ENCODE measurements at places on chromosomes 7 and 10.
A peak's percentile ranks its signal among the peaks of the same experiment; 100 is the strongest.

- DNase-seq: no peak
Observed at GRCh38 chr10:119595134-119595675, 1.6 kb downstream of the TIAL1 start.

GRCh38 chr7:18239212-18239611, 211.6 kb upstream of the PRPS1L1 start:
- no peak for DNase-seq

- no peak for DNase-seq
Observed at GRCh38 chr10:127044186-127044585, 139.0 kb downstream of the DOCK1 start.

- peak; percentile 89 for DNase-seq
Observed at GRCh38 chr7:83677180-83677866, 28.4 kb upstream of the SEMA3E start.

- DNase-seq: no peak
Observed at GRCh38 chr7:30556840-30557239, 37.8 kb upstream of the GARS1 start.

DNA sequence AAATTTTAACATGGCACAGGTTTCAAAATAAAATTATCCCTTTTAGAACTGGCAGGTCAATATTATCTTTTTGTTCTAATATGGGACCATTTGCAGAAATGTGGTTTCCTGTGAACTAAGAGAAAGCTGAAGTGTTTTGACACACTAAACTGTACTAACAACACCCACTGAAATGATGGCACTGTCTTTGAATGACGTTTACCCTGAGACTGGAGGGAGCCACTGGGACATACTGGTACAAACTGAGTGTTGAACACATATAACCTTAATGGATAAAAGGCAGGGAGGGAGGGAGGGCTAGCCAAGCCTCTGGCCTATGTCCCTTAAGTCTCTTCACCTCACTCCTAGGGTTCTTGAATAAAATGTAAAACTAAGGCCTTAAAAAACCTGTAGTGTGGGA, 95.9 kb downstream of the PDE1C start:
- DNase-seq: no peak

DNA sequence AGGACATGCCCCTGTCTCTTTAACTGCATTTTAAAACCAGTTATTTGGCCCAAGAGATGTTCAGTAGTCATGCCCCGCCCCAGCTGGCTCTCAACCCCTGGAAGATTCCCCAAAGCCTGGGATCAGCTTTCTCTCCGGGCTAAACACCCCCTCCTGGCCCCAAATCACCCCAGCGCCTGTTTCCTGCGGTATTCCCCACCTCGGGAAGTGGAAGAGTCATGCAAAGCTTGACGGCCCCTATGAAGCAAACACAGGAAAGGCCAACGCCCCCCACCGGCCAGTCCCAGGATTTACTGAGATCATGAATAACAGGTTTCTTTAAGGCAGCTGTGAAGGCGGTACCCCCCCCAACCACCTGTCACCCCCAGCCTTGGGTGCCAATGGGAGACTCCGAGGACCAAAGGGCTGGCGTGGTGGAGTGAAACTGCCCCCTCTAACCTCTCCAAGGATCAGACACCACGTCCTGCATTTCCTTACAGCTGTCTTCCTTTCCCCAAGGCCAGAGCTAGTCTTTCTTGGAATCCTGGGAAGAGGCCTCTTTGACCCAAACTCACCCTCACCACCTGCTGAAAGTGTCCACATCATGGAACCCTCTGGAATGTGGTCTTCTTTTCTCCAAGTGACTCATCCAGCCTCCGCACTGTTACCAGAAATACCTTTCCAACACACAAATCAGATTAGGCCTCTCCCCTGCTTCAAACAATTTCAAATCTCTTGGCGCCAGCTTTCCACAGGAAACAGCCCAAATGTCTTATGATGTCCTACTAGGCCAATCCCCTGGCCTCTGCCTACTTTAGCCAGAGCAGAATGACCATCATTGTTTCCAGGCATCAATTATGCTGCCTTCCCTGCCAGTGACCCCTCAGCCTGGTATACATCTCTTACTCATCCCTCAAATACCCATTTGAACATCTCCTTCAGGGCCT, 301.5 kb downstream of the ZEB1 start:
- DNase-seq: peak; percentile 53

DNA sequence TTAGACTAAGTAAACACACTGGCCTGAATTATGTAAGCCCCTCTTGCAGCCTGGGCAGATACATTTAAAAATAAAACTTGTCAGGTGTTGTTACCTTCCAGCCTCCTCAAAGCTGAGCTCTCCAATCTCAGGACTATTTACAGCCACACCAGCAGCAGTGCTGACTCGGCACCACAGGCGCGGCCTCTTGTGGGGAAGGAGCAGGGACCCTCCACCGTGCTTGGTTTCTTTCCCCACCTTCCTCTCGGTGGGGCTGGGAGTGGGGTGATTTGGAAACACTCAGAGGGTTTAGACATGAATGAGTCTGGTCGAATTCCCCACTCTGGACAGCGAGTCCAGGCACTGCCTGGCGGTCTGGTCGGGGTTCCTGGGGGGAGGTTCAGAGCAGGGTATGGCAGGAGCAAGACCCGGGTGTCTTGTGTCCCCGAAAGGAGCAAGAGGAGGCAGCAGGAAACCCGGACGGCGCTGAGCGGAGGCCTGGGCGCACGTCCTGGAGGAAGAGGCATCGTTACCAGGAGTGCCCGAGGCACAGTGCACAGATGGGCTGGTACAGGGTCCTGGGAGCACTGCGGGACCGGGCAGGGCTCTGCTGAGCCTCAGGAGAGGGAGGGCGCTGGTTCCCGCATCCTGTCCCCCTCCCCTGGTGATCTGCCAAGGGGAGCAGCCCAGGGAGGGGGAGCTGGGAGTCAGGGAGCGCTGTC, 29.2 kb upstream of the CFAP46 start:
- DNase-seq: no peak

DNA sequence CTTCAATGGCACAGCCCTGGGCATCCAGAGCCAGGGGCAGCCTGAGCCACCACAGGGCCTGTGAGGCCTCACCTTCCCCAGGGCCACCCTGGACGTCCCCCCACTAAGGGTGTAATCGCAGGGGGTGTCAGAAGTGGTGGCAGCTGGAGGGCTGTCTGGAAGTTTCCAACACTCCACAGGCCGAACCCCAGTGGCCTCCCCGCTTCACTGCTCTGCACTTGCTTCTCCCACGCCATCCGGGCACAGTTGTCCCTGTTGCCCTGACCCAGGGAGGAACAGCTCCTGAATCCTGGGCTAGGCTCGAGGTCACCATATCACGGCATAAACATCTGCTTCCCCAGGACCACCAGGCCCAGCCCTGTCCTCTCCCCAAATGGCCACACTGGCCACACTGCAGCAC, 276.6 kb downstream of the MAD1L1 start:
- no peak for DNase-seq

DNA sequence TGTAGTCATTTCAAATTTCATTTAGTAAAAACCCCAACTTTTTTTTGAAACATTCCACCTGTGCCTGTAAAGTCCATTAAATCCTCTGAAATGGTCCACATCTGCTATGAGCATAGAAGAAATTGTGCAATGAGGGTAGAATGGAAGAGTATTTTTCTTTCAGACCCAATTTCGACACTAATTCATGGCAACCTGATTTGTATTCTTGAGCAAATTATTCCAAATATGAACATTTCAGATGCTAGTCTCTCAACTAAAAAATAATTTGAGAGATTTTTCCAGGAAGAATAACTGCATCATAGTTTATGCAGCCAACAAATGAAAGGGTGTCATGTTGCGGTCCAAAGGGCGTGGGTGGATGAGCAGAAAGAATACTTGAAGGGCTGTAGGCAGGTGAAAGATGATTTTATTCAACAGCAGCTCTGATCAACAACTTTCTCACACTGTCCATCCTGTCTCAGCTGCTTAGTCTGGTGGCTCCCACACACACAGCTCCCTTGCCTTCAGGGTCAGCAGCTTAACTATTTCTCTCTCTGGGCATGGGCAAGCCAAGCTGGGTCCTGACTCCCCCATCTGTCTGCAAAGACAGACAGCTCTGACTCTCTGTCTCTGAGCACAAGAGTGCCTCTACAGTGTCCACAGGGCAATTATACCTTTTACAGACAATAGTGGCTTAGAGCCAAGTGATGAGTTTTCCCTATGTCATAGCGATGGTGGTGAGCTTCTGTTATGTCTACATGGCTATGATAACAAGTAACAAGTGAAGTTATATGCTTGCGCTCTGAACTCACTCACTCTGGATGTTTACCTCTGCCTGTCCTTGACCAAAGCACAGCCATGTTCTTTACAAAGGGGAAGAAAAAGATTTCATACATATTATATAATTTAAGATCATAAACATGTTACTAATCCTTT, 11.5 kb downstream of the STEAP2 start:
- DNase-seq: no peak

GRCh38 chr10:27088119-27089044, 11.9 kb downstream of the ANKRD26 start:
- DNase-seq: no peak

DNA sequence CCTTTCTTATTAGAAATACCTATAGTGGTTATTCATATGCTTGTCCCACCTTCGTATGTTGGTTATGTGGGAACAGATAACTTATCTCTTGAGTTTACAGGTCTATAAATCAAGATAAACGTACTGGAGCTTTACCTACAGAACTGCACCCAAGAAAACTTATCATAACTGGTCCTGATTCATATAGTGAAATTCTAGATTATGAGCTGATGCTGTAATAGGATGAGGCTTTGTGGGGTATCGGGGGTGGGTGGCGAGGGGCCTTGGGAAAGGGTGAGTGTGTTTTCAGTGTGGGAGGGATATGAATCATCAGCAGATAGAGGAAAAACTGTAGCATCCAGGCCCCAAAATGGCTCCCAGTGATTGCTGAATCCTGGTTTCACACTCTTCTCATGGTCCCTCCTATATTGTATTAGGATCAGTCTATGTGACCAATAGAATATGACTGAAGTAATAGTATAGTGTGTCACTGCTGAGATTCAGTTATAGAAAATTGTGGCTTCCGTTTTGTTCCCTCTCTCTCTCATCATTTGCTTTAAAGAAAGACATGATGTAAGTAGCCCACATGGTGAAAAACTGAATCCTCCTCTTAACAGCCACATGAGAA, 706.8 kb upstream of the LRRTM3 start:
- DNase-seq: no peak

- DNase-seq: no peak
Observed at GRCh38 chr7:128903621-128904361, 6.7 kb downstream of the KCP start.

DNA sequence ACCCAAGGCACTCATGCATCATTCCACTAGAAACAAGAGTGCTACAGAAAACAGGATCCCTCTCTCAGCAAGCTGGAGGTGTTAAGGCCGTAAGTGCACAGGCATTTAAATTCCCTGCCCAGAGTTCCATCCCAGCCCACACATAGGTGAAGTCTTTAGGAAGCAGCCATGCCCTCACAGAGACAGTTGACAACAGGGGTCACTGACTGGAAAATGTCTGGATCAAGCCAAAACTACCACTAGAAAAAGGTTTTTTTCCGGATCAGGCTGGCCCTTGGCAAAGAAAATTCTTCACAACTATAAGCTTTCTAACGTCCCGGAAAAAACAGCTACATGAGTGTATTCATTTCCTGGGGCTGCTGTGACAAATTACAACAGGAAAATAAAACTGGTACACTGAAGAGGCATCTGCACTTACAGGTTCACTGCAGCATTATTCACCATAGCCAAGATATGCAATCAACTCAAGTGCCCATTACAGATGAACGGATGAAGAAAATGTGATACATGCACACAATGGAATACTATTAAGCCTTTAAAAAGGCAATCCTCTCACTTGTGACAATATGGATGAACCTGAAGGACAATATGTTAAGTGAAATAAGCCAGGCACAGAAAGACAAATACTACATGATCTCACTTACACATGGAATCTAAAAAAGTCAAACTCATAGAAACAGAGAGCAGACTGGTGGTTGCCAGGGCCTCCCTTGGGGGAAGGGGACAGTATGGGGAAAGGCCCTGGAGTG, 52.5 kb downstream of the SLC25A13 start:
- DNase-seq: no peak

DNA sequence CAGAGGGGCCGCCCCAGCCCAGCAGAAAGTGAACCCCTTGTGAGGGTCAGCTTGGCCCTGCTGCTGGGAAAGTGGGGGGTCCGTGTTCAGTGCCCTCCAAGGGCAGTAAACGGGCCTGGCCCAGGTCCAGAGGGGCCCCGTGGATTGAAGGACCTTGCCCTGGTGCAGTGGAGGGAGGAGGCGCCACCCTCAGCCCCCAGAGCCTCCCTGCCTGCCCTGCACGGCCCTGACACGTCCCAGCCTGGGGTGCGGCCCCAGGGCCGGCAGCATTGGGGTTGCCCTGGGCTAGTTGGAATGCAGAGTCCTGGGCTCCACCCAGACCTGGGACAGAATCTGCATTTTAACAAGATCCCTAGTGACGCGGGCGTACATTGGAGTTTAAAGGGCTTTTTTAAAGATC, 42.8 kb upstream of the FOXL3 start:
- no peak for DNase-seq

DNA sequence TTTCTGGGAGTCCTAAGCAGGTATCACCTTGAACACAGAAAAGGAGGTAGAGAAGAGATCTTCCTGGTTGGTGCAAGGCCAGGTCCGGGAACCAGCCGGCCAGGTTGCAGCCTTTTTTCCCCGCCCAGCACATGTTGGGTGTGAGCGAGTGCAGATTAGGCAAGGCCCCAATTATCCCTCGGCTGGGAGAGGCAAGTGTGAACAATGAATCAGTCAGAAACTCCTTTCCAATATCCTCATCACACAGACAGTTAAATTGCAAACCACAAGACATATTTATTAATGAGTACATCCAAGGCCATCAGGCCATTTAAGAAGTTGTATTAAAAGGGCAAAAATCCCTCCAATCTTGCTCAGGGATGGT, 115.0 kb upstream of the AFAP1L2 start:
- DNase-seq: no peak

- DNase-seq: no peak
Observed at GRCh38 chr10:60042262-60042661, 135.9 kb upstream of the CCDC6 start.

DNA sequence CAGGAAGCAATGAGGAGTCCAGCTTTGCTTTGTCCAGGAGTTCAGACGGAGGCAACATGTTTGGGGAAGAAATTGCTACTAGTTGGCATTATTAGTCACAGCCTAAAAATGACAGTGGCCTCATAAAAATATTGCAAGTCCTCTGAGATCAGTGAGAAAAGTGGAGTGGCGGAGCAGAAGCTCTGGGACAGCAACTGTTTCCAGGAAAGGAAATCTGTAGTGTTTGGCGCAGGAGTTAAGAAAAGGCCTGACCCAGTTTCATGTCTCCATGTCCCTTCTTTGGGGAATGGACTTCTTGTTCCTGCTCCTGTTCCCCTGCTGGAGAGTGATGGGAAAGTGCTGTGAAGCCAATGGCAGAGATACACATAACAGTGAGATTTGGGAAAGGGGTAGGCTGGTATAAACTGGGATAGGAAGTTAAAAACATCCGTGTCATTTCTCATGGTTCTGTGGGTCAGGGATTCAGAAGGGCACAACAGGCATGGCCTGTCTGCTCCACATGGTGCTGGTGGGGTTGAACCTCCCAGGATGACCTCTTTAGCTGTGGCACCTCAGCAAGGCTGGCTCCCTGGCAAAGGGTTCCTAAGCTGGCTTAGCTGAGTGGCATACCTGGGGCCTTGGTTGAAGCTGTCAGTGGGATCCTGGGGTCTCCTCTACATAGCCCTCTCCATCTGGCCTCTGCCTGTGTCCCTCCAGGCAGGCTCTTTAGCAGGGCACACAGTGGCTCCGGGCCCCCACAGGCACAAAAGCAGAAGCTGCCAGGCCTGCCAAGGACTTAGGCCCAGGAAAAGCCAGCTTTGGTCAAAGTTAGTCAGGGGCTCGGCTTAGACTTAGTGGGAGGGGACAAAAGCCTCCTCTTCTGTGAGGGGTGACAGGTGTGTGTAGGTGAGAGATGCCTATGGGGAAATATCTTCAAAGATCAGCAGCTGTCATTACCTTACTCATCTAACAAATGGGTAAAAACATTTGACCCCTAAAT, 77.7 kb downstream of the WDFY4 start:
- DNase-seq: no peak

GRCh38 chr10:78844960-78845607, 223.7 kb upstream of the ZMIZ1 start:
- DNase-seq: no peak
